Activated CD8-positive, alpha-beta memory T cell treated with anti-CD3 and anti-CD28 coated beads for 36 hours (primary cell): ENCODE measurements at places on chromosomes 3 and 15. TPM values are rescaled to one million over a fixed set of nuclear protein-coding genes. Genes with fewer than 3 reads are reported as not detected.

The WDR72 gene
- total RNA-seq = not detected

The NTRK3 gene
- total RNA-seq = not detected

The WNT7A gene
- total RNA-seq = not detected

The UTS2B gene
- total RNA-seq = not detected

The PRR23A gene
- total RNA-seq = not detected

The SLC6A11 gene
- not detected for total RNA-seq

The TEX9 gene
- 1.4 TPM for total RNA-seq

The SIN3A gene
- total RNA-seq = 85.9 TPM

The CELSR3 gene
- total RNA-seq = 24.4 TPM

The CRABP1 gene
- not detected for total RNA-seq

The TSPAN3 gene
- 49.4 TPM for total RNA-seq

The ACTC1 gene
- total RNA-seq = not detected

The ACOX2 gene
- total RNA-seq = not detected

The COX17 gene
- total RNA-seq = 97.4 TPM

The COL7A1 gene
- total RNA-seq = 1.3 TPM

The RNF7 gene
- total RNA-seq = 63.7 TPM

The PLA2G4E gene
- total RNA-seq = not detected

The P2RY14 gene
- total RNA-seq = 0.65 TPM

The NOX5 gene
- not detected for total RNA-seq

The SLC15A2 gene
- total RNA-seq = 1.4 TPM

The THAP10 gene
- 0.27 TPM for total RNA-seq

The NOP10 gene
- 328 TPM for total RNA-seq
